Stimulated activated CD8-positive, alpha-beta memory T cell treated with anti-CD3 and anti-CD28 coated beads, Interleukin-7, amount 100 ng/mL, for 1 hour (primary cell): ENCODE measurements at places on chromosomes 7 and 10.

- no peak for DNase-seq
Measured at GRCh38 chr7:33788531-33788930, 116.8 kb upstream of the BMPER start.

DNA sequence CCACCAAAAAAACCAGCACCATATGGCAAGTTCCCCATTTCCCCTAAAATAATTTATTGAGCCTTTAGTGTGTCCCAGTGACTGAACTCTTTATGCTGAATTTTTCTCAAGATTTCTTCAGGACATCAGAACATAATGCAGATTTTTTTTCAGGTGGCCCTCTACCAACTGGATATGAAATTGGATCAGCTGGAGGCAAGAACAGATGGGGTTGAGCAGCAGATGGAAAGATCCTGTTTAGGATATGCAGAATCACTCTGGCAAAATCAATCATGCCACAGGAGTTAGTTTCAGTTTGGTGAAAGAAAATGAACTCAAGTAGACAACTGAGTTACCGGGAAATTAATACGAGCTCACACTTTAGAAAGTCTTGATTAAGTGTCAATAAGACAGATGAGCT is 761.5 kb upstream of the C7orf33 start:
- no peak for DNase-seq

DNA sequence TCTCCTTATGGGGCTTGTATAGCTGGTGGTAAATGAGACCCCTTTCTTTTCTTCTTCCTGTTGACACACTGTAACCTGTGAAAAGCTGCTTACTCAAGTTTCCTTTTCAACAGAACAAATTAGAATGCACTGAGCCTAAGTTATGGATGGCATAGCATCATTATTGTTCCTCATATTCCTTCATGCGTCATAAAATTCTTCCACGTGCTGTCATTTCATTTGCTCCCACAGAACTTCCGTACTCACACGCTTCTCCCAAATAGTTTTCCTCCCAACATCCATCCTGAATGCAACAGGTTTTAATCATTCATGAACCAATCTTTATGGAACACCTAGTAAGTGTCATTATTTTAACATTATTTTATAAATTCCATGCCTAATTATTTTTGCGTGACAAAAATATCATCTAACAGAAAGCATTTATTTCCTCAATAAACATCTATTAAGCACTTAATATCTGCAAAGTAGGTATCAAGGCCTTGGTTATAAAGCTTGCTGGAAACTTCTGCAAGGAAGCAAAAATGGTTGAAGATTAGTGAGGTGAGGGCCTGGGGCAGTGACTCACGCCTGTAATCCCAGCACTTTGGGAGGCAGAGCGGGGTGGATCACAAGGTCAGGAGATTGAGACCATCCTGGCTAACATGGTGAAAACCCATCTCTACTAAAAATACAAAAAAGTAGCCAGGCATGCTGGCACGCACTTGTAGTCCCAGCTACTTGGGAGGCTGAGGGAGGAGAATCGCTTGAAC is 18.9 kb upstream of the SEPTIN7 start:
- DNase-seq, result no peak

GRCh38 chr7:92020636-92021035 is 80.0 kb downstream of the AKAP9 start:
- DNase-seq, result no peak

DNA sequence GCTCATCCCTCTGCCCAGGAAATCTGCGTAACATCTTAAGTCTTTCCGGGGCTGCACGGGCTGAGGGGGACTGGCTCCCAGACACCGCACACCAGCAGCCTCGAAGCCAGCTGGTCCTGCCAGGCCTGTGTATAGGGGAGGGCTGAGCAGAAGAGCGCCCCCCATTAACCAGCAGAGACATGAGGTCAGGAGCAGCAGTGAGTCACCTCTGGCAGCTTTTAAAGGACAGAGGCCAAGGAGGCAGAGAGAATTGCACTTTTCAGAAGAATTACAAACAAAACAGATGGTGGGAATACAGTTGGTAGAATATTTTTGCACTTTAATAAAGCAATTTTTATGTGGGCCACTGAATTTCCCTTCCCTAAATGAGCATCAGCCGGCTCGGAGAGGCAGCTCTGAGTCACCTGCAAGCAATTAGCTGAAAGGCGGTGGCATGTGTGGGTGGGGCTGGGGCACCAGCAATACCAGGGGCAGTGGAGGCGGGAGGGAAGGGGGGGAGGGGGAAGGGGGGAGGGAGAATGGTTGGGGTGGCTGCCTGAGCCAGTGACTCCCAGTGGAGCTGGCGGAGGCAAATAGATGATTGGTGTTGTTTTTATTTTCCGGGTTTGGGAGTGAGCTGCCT is 39.1 kb downstream of the GOLGA7B start:
- DNase-seq, result no peak

DNA sequence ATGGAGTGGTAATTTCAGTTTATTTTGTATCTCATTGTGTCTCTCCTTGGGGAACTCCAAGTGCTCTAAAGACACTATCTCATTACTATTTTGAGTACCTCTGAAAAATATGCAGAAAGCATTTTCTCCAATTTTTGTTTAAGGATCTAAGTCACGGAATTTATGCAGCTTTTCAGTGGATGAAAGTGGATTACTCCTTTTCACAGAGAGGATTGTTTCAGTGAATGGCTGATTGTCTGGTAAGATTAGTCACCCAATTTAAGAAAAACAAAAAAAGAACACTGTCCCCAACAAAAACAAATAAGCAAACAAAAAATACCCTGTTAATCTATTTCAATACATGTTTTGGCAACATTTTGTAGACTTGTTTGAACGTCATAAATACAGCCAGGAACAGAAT is 338.3 kb upstream of the TEX47 start:
- DNase-seq, result no peak

- no peak for DNase-seq
Measured at GRCh38 chr10:50501924-50502452, 121.8 kb downstream of the SGMS1 start.

DNA sequence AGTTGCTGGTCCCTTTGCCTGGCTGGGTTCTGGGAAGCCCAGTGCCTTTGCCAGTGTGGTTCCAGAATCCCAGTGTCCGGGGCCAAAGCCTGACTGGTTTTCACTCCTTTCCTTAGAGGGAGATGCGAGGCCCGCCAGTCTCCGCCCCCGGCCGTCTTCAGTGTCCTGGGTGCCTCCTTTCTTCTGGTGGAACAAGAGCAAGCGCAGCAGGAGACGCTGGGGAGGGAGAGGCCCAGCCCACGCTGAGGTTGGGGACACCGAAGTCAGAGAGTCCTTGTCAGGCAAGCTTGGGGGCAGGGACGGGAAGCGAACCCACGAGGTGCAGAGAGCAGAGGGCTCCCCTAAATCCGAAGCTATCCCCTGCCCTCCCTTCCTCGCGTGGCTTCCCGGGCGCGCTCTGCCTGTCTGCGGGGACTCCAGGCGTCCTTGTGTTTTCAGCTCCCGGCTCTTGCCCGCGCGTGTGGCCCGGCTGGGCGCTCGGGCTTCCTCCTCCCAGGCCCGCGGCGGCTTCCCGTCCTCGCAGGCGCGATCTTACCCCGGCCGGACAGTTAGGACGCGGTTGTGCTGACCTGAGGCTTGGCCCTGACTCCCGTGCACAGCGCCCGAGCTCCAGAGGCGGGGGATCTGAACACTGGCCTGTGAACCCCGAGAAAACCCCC is 60.6 kb upstream of the UBE3C start:
- no peak for DNase-seq

GRCh38 chr7:117076426-117076943 is 123.2 kb downstream of the ST7 start:
- no peak for DNase-seq

DNA sequence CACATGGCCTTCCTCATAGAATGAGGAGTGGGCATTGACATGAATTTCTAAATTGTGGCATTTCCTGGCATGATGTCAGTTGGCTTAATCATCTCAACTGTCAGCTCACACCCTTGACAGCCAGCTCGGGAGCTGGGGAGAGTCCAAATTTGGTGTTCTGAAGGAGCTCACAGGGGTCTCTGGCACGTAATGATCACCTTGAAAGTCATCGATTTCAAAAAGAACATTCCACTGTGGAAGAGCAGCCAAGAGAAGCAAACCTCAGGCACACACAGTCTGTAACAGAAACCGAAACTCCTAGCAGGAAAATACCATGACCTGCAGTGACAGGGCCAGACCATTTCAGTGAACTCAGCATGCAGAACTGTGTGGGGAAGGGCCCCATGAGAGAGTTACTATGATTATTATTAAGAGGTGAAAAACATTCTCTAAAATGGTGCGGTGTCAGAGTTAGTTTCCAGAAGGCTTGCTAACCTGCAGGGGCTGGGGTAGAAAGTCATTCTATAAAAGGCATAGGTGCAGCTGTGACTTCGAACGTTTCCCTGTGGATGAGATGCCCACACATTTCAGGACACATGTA is 26.4 kb upstream of the KLF6 start:
- DNase-seq, result no peak

DNA sequence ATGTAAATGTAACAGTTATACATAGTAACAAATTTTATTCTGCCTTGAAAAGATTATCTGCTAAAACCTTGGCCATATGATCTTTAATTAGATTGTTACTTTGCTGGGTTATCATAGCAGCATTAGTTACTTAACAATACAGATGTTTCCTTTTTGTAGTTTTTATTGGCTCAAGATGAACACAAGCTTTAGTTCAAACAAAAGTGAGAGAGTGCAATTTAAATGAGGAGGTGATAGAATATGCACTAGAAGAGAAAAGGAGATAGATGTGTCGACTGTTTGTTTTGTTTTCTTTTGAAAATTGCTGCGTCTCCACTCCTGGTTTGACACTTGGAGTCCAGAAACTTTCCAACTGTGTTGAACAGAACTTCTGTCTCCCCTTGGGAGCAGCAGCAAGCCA is 91.4 kb upstream of the CAV2 start:
- DNase-seq, result no peak

DNA sequence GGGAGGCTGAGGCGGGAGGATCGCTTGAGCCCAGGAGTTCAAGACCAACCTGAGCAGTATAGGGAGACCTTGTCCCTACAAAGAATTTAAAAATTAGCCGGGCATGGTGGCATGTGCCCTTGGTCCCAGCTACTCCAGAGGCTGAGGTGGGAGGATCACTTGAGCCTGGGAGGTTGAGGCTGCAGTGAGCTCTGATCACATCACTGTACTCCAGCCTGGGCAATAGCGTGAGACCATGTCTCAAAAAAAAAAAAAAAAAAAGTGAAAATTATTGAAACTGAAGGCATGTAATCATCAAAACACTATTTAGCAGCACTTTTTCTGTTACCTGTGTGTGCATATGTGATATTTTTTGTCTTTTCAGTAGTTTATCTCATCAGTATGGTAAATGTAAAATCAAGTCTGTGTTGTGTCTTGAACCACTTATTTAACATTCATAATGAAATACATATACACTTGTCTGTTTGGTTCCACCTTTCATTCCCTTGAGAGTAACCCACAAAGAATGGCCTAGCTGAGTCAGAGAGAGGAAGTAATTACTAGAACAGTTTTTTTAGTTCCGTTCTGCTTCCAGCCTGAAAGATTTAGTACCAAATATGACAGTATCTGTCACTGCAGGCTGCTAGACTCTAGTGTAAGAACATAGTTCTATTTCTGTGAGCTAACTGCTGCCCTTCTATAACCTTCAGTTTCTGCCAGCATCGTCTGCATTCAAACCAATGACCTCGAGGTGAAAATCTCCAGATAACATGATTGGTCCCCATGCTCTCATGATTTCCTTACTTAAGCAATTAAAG is 68.6 kb downstream of the MMRN2 start:
- no peak for DNase-seq

GRCh38 chr10:78764846-78765430 is 303.8 kb upstream of the ZMIZ1 start:
- no peak for DNase-seq

DNA sequence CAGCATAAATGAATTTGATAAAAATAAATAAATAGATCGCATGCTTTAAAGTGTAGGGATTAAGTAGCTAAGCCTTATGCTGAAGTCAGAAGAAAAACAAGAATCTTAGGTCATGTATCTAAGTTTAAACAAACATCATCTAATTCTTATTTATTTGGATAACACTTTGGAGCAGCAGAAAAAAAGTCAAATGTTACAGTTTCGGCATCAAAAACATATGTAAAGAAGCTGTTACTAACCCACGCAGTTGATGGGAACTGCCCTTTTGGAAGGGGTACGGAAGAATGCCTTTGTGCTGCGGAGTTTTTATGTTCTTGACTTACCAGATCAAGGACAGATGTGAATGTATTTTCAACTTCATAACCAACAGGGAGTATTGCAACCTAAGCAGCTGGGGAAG is 37.3 kb upstream of the HABP2 start:
- DNase-seq, result no peak

GRCh38 chr10:1149793-1150637 is 93.8 kb downstream of the WDR37 start:
- DNase-seq, result no peak

DNA sequence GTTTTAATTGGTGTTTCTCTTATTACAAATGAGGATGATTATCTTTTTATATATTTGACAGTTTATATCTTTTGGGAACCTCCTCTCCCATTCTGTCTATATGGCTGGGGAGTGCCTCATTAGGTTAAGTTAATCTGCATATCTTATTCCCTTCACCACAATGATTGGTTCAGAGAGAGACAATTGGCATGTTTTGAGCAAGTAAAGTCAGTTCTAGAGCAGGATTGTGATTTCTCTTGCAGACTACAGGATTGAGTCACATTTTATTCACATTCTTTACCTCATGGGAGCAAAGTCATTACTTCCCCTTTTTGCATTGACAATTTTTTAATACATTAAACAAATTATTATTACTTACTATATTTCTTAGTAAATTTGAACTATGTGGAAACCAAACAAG is 345.6 kb downstream of the MDFIC start:
- DNase-seq, result no peak

GRCh38 chr10:132414402-132415016 is 17.5 kb downstream of the PWWP2B start:
- no peak for DNase-seq

DNA sequence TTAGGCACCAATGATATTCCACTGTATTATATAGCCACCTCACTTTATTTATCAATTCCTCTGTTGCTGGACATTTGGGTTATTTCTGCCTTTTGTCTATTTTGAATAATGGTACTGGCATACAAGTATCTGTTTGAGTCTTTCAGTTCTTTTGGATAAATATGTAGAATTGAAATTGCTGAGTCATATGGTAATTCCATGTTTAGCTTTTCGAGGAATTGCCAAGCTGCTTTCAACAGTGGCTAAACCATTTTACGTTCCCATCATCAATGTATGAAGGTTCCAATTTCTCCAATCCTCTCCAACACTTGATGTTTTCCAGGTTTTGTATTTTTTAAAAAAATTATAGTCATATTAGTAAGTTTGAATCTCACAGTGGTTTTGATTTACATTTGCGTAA is 42.3 kb downstream of the JMJD1C start:
- no peak for DNase-seq

DNA sequence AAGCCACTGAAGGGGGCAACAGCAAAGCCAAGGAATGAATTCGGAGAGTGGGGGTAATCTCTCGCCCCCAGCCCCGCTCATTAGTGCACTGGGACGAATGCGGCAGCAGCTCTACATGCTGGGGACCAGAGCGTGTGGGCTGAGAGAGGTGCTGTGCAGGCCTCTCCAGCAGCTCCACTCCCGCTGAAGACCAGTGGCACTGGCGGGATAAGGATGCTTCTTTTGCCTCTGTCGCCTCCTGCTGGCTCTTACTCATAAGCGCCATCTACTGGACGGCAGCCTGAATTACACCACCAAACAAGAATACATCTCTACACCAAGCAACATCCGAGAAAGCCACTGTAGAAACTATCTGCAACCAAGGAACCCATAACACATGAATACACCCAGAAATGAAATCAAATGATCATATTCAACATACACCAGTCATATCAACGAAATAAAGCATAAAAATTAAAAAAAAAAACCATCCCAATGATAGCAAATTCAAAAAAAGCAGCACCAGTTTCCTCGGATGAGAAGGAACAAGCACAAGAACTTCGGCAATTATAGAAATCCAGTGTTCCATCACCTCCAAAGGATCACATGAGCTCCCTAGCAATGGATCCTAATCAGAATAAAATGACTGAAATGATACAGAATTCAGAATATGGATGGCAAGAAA is 79.0 kb upstream of the TMEM168 start:
- peak; percentile 9 for DNase-seq
